Thymus (tissue), 14 donors: ENCODE measurements at places on chromosomes 7 and 10. TPM values are rescaled to one million over a fixed set of nuclear protein-coding genes. Genes with fewer than 3 reads are reported as not detected.

DNA sequence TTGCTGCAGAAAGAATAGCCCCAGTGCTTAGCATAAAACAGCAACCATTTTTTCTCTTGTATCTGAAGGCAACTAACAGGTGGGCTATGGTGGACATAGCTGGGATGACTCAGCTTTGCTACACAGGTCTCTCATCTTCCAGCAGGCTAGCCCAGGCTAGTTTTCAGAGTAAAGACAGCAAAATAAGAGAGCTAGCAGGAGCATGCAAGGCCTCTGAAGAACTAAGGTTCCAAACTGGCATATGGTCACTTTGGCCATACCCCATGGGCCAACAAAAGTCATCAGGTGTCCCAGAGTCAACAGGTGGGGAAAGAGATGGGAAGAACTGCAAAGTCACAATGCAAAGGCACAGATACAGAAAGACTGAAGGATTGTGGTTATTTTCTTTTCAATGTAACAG lies 571.6 kb upstream of the MGMT start:
- DNase-seq, result no peak
- H3K4me1 ChIP-seq, result peaks cover 9% of the 10 kb centered on the region
- no peak overlapping the region for H3K4me3 ChIP-seq
- H3K36me3 ChIP-seq, result no peaks in the 10 kb centered on the region

- H3K4me3 ChIP-seq, result no peak overlapping the region
- no peaks in the 10 kb centered on the region for H3K27me3 ChIP-seq
- H3K36me3 ChIP-seq, result no peaks in the 10 kb centered on the region
- no peaks in the 10 kb centered on the region for H3K4me1 ChIP-seq
Measured at GRCh38 chr10:86258499-86258898, 108.1 kb downstream of the GRID1 start.

- no peak for DNase-seq
- H3K4me3 ChIP-seq, result no peak overlapping the region
- H3K27ac ChIP-seq, result no peak overlapping the region
- no peaks in the 10 kb centered on the region for H3K27me3 ChIP-seq
Measured at GRCh38 chr7:156532016-156532602, 108.5 kb upstream of the RNF32 start.

DNA sequence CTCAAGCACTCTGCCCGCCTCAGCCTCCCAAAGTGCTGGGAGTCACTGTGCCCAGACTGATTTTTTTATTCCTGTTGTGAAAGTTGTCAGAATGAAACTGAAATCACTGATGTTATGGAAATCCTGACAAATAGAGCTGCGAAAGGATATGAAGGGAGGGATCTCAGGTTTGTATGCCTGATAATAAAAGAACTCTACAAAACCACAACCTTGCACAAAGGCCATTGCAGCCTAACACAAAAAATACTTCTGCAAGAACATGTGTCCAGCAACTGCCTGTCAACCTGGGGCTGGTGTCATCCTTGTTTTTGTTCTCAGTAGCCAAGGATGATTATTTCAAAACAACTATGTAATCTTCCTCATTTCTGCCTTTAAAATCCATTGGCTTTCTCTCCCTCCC lies 126.1 kb downstream of the NEBL start:
- H3K27ac ChIP-seq, result no peak overlapping the region
- H3K27me3 ChIP-seq, result no peaks in the 10 kb centered on the region
- no peak for DNase-seq
- H3K36me3 ChIP-seq, result no peaks in the 10 kb centered on the region
- H3K4me3 ChIP-seq, result no peak overlapping the region

- H3K4me3 ChIP-seq, result no peak overlapping the region
- H3K4me1 ChIP-seq, result no peaks in the 10 kb centered on the region
- no peaks in the 10 kb centered on the region for H3K27me3 ChIP-seq
- no peak for DNase-seq
Measured at GRCh38 chr7:134034652-134035051, 92.5 kb upstream of the LRGUK start.

DNA sequence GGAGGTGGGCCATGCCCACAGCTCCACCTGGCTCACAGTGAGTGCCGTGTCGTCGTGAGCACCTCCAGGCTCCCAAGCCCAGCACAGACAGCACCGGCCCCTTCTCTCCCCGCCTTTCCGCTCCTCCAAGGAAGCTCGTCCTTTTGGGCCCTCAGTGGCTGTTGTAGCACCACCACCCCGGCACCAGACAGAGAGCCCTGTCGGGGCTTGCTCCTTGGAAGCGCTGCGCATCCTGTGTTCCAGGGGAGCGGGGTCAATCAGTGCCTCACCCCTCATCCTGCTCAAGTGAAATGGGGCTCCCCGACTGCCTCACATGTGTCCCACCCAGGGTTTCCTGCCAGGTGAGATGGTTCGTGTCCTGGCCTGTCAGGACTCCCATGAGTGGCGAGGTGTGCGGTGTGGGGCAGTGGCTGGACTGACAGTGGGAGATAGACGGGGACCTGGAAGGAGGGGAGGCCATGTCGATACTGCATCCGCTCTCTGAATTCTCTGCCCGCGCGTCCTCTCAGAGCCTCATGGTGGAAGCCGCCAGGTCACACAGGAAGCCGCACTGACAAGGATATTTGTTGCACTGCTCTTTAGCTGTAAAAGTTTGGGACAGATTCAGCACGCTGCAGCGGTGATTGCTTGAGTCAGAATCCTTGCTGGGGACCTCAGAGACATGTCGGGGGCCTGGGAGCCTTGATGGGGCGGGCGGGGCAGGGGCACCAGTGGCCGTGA lies 107.1 kb downstream of the INPP5A start:
- H3K4me3 ChIP-seq, result no peak overlapping the region
- peak overlapping the region; percentile 4 for H3K27ac ChIP-seq
- no peaks in the 10 kb centered on the region for H3K27me3 ChIP-seq
- no peak for DNase-seq
- no peaks in the 10 kb centered on the region for H3K4me1 ChIP-seq

GRCh38 chr10:51877636-51878035 lies 178.2 kb upstream of the CSTF2T start:
- DNase-seq, result no peak
- H3K36me3 ChIP-seq, result no peaks in the 10 kb centered on the region
- H3K27ac ChIP-seq, result no peak overlapping the region
- H3K4me1 ChIP-seq, result no peaks in the 10 kb centered on the region
- H3K4me3 ChIP-seq, result no peak overlapping the region

DNA sequence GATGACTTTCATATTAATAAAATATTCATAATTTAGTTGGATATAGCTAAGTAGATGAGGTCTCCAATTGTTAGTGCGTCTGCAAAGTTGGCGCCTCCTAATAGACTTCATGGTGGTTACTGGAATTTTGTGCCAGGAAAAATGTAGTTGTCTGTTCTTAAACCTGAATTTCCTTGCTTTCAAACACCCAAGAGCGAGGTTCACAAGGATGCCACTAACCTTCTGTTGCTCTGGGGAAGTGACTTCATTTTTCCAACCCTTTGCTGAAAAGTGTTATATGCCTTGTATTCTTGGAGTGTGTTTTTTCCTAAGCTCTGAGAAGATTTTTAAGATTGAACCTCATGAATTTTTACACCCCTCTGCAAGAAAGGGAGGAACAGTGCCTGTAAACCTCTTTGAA lies 98.9 kb upstream of the GLCCI1 start:
- no peak overlapping the region for H3K4me3 ChIP-seq
- H3K27me3 ChIP-seq, result no peaks in the 10 kb centered on the region
- peaks cover 19% of the 10 kb centered on the region for H3K4me1 ChIP-seq
- H3K27ac ChIP-seq, result no peak overlapping the region

GRCh38 chr10:44470784-44471183 lies 85.9 kb upstream of the CXCL12 start:
- no peak for DNase-seq
- H3K4me3 ChIP-seq, result no peak overlapping the region
- H3K36me3 ChIP-seq, result no peaks in the 10 kb centered on the region
- H3K4me1 ChIP-seq, result no peaks in the 10 kb centered on the region

DNA sequence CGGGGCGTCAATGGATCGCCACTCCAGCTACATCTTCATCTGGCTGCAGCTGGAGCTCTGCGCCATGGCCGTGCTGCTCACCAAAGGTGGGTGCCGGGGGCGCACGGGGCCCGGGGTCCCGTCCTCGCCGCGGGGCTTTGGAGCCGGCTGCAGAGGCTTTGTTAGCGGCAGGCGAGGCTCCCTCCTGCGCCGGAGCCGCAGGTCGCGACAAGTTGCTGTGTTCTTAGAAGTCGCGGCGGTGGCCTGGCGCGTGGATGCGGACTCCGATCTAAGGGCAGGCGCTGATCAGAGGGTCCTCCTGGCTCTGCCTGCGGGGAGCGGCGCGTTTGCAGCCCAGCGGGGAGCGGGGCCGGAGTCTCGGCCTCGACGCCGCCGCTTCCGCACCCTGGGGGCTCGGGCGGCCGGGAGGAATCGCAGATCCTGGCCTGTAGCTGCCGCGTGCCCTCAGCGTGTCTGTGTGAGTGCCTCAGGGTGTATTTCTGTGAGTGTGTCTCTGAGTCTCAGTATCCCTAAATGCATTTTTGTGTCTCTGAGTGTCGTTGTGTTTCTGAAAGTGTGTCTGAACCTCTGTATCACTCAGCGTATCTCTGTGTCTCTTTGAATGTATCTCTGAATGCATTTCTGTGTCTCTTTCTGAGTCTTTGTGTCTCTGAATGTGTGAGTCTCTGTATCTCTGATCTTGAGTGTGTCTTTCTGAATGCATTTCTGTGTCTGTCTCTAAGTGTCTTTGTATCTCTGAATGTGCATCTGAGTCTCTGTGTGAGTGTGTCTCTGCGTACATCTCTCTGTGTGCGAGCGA lies 766 bp downstream of the BAMBI start:
- no peak for DNase-seq
- peak overlapping the region; percentile 68 for H3K4me3 ChIP-seq
- H3K4me1 ChIP-seq, result peaks cover 9% of the 10 kb centered on the region
- peaks cover 52% of the 10 kb centered on the region for H3K27me3 ChIP-seq
- H3K27ac ChIP-seq, result no peak overlapping the region
- no peaks in the 10 kb centered on the region for H3K36me3 ChIP-seq

- H3K4me3 ChIP-seq, result no peak overlapping the region
- H3K36me3 ChIP-seq, result no peaks in the 10 kb centered on the region
- H3K27me3 ChIP-seq, result no peaks in the 10 kb centered on the region
- no peak for DNase-seq
- no peak overlapping the region for H3K27ac ChIP-seq
Measured at GRCh38 chr10:126302826-126303665, 85.2 kb downstream of the ADAM12 start.

GRCh38 chr7:45202625-45203024 lies 45.0 kb downstream of the RAMP3 start:
- DNase-seq, result no peak
- H3K4me3 ChIP-seq, result no peak overlapping the region
- H3K27ac ChIP-seq, result no peak overlapping the region
- no peaks in the 10 kb centered on the region for H3K36me3 ChIP-seq

DNA sequence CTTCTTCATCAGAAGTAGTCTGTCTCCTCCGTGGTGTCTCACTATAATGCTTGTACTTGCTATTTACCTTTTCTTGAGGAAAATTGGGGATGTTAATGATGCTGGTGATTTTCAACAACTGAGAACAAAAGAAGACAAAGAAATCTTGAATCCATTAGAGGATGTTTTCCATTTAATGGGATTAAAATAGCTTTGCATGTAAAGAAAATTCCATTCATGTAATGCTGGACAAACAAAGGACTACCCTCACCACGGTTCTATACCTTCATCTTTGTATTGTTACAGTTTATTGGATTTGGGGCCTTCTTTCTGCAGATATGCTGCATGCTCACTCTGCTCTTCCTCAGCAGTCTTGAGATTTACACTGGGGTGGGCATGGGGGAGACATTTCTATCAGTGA lies 128.4 kb downstream of the WNT2 start:
- H3K27me3 ChIP-seq, result no peaks in the 10 kb centered on the region
- H3K4me3 ChIP-seq, result no peak overlapping the region
- no peak overlapping the region for H3K27ac ChIP-seq
- no peaks in the 10 kb centered on the region for H3K4me1 ChIP-seq
- peaks cover 2% of the 10 kb centered on the region for H3K36me3 ChIP-seq
- DNase-seq, result no peak

OGDHL gene
- 0.61 TPM for total RNA-seq

CYP26C1 gene
- total RNA-seq, result 0.28 TPM

BMPER gene
- 1.0 TPM for total RNA-seq

RARRES2 gene
- total RNA-seq, result 6.5 TPM

TMEM270 gene
- 0.09 TPM for total RNA-seq

ANLN gene
- total RNA-seq, result 28.8 TPM

FOXI2 gene
- 0.05 TPM for total RNA-seq

PLXNA4 gene
- 0.66 TPM for total RNA-seq

CUZD1 gene
- 1.1 TPM for total RNA-seq

NUTM2D gene
- total RNA-seq, result 3.3 TPM
